Stimulated activated naive CD4-positive, alpha-beta T cell (primary cell): ENCODE measurements at places on chromosomes 6 and 20.

DNA sequence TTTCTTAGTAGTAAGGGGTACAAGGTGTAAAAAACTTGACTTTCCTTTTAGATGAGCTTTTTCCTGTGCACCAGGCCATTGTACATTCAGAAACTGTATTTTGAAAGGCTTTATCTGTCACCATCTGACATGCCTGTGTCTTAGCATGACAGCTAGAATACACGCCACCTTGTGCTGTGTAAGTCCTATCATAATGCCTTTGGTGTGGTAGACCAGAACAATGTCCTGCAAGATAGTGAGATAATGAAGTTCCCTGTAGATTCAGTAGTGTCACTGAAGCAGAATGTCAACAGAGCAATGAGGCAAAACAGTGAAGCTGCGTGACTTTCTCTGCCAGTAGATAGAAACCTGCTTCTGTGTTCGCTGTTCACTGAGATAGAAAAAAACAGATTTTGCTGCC is 105.8 kb downstream of the JAG1 start:
- no peak for DNase-seq

DNA sequence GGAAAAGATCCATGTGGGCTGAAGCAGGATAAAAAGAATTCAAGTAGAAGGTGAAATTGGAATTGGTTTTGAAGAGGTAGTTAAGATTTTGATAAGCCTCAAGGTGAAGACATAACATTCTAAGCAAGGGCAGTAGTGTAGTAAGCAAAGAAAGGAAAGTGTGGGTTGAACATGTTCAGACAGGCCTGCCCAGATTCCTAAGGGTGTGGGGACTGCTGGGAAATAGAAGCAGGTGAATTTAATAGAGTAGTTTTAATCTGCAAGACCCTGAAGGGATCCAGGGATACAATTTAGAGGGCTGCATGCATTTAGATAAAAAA is 19.1 kb downstream of the TAB2 start:
- DNase-seq, result no peak

GRCh38 chr6:156900292-156900691 is 123.1 kb downstream of the ARID1B start:
- no peak for DNase-seq

GRCh38 chr6:15551798-15552197 is 111.0 kb downstream of the DTNBP1 start:
- DNase-seq, result no peak

DNA sequence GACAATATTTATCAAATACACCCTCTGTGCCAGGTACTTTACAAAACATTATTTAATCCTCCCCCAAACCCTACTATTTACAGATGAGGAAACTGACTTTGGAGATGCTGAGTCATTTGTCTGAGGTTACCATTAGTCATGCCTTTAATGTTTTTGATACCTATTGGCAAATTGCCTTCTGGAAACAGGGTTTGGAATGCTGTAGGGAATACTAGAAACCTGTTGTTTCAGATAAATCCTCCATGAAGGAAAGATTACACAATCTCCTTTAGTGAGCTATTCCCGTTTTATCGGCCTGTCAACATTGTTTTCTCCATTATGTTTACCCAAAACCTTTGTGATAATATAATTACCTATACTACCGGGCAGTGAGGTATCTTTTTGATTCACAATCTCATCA is 93.6 kb upstream of the ADGRF1 start:
- DNase-seq, result no peak

DNA sequence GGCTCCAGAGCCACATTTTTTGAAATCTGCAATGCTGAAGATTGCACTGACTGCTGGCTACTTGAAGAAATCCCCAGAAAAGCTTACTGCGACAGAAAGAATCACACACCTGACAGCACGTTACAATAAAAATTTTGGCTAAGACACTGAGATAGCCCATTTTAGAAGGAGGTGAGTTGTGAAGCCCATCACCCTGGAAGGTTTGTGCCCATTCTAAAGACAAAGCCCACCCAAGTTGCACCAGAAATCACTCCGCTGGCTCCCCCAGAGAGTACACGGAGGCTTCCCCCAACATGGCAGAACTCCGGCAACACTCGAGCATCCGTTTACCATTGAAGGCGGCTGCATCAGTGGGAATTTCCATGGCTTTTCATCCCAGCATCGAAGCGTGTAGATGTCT is 29.4 kb downstream of the LPA start:
- DNase-seq, result no peak

DNA sequence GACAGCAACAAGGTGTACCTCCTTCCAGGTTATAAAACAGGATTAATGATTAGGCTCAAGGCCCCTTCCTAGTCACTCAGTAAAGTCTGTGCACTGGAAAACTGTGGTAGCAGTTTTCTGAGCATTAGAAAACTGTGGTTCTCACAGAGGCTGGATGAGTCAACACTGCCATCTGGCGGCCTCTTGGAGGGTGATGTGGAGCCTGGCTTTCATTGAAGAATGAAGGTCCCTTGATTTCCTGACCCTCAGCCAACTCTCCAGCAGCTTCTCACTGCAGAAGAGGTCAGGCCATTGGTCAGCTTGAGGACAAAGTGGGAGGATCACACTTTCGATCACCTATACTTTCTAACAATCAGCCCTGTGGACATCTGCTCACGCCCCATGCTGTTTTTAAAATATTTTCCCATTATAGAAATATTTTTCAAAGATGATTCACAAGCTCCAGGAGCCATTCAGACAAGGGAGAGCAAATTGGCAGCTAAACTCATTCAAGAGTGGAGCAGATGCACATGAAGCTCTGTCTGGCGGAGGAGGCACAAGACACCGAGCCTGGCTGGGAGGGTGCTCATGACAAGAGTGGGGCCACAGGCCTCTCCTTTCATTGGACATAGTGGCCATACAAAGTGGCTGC is 23.2 kb downstream of the PSMB1 start:
- DNase-seq, result peak; percentile 48

DNA sequence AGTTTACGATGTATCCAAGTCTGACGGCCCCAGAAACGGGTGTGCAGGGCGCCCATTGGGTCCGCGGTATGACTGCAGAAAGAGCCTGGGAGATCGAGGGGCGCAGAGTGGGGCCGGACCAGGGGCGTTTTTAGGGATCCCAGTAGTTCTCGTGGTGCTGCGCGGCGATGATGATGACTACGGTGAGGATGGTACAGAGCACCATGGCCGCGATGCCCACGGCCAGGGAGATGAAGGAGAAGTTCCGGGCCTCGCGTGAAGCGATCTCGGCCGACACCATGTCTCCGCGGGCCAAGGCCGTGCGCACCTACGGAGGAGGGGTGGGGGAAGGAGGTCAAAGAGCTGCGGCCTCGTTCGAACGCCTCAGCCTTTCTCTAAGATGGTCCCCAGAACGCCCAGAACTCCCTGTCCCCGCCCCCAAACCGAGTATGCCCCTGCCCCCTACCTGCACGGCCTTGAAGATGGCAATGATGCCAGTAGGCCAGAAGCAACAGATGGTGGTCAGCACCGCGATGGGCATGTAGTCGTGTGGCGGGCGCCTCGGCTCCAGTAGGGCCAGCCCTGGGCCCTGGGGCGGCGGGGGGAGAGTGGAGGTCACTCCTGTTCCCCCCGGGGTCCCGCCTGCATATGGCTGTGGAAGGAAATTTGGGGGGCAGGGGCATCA is 2.5 kb downstream of the PRRT1 start:
- DNase-seq, result no peak

- no peak for DNase-seq
These were observed 703 bp downstream of the EPHA7 start for GRCh38 chr6:93418408-93419303.

DNA sequence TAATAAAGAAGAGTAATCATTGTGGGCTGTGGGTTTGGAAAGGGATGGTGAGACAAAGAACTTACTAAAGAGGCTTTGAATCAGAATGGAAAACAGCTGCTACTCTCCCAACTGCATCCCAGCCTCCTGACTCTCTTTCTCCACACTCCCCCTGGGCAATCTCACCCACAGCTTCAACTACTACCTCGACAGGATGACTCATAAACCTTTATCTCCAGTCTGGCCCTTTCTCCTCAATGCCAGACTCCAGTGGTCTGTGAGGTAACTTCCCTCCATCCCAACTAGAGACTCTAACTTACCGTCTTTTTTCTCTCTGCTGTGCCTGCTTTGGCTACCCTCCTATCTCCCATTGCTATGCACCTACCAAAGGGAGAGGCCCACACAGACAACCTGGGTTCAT is 135.3 kb upstream of the RREB1 start:
- no peak for DNase-seq

- no peak for DNase-seq
These were observed 85.4 kb downstream of the EYA4 start for GRCh38 chr6:133326584-133326983.

- no peak for DNase-seq
These were observed 31.7 kb downstream of the STX7 start for GRCh38 chr6:132481189-132481588.

DNA sequence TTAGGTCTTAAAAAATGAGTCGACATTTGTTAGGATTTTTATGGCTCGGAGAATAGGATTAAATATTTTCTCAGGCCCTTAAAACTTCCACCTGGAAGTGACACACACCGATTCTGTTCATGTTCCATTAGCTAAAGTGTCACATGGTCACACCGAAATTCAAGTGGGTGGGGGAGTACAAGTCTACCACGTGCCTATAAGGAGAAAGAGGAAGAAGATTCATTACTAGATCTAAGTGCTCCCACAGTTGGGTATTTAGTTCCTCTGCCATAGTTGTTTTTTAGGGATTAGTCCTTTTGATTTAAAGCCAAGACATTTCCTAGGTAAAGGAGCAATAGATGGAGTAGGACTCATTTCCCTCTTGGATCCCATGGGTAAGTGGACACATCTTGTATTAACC is 4.9 kb upstream of the TOX2 start:
- no peak for DNase-seq

GRCh38 chr6:25418454-25419052 is 139.4 kb downstream of the CARMIL1 start:
- DNase-seq, result no peak

- no peak for DNase-seq
These were observed 835.3 kb upstream of the EPHA7 start for GRCh38 chr6:94254689-94255088.

- DNase-seq, result no peak
These were observed 42.0 kb upstream of the BPIFA2 start for GRCh38 chr20:33125983-33126382.

DNA sequence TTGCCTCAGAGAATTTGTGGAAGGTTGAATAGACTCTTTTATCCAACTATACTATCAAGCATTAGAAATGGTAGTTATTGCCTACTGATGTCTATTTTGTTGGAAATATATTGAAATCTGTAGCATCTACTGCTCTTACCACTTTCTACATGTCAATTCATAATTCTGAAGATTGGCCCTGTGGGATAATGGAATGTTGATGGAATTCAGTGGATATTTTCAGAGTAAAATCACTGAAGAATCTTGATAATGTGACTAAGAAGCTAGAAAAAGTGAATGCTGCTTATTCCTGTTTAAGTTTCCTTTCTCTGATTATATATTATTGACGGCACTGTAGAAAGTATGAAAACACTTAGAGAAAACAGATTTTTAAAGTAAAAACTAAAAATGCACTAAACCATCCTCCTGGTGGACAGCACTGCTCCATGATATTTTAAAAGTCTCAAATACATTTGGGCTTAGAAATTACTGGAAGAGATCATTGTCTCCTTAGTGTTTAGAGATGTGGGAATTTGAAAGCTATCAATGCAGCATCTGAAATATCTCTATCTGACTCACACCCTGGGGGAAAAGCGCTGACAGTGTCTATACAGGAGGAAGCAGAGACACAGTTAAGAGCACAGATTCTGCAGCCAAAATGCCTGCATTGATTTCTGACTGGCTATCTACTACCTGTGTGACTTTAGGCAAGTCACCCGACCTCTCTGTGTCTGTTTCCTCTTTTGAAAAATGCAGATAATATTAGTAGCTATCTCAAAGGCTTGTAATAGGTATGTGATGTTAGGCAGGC is 37.9 kb upstream of the RCAN2 start:
- no peak for DNase-seq

DNA sequence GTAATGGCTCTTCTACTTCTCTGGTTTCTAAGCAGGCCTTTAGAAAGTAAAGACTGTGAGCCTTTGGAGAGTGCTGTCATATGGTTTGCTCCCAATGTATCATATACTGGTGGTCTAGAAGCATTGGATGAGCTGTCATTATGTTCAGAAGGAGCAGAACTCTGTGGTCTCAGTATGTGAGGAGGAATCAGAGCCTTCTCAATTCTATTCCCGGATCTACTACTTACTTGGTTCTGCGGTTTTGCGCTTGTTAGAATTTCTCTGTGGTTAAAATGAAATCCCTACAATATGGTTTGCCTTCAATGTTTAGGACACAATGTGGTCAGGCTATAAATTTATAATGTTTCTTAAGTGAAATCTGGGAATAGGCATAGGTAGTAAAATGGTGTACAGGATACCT is 64.6 kb downstream of the RWDD2A start:
- no peak for DNase-seq

DNA sequence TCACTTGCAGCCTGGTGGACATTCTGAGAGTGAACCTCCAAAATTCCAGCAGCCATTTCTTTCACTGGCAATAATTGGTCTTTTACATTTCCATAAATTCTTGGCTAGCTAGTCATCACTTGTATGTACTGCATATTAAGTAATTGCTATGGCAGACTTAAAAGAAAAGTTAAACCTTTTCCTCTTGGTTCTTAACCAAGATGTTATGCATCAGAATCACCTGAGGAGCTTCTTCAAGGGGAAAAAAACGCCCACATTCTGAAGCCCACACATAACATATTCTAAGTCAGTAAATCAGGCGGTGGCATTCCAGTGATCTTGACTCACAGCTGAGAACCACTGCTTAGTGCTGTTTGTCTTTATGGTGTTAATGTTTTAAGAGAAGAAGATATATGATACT is 37.0 kb downstream of the CDC40 start:
- no peak for DNase-seq

- peak; percentile 14 for DNase-seq
These were observed 30.0 kb downstream of the KCNG1 start for GRCh38 chr20:50992733-50993457.

- no peak for DNase-seq
These were observed 121.5 kb downstream of the DNAH8 start for GRCh38 chr6:38836585-38836984.

DNA sequence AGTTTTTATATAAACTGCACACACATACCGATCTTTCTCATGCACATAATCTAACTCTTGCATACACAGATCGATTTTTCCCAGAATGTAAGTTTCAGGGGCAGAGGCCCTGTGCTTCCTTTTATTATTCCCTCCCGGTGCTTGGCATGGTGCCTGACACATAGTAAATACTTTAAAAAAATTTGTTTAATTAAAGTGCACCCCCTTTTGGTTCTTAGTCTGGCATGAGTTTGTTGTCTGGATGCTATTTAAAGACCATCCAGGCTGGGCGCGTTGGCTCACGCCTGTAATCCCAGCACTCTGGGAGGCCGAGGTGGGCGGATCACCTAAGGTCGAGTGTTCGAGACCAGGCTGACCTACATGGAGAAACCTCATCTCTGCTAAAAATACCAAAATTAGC is 5.4 kb upstream of the DEK start:
- DNase-seq, result no peak

- no peak for DNase-seq
These were observed 393.6 kb upstream of the JAG1 start for GRCh38 chr20:11067359-11067758.

GRCh38 chr6:148971031-148971927 is 224.4 kb downstream of the UST start:
- DNase-seq, result no peak
